ENCODE measurements at places on chromosomes 7 and 10. TPM values are rescaled to one million over a fixed set of nuclear protein-coding genes. Genes with fewer than 3 reads are reported as not detected.

The ZFYVE27 gene
- 17.2 TPM for total RNA-seq

The LRRC18 gene
- not detected for total RNA-seq

The HPS6 gene
- total RNA-seq = 23.4 TPM

The SLC26A5 gene
- total RNA-seq = not detected

The SSC4D gene
- total RNA-seq = 0.66 TPM

The NXPH1 gene
- not detected for total RNA-seq

The TBC1D12 gene
- 17.9 TPM for total RNA-seq

The FAM221A gene
- total RNA-seq = 6.2 TPM

GRCh38 chr7:116087291-116087690 lies 56.7 kb upstream of the TFEC start:
- no peak for DNase-seq

GRCh38 chr10:99521765-99522469 lies 10.8 kb upstream of the NKX2-3 start:
- DNase-seq = no peak

DNA sequence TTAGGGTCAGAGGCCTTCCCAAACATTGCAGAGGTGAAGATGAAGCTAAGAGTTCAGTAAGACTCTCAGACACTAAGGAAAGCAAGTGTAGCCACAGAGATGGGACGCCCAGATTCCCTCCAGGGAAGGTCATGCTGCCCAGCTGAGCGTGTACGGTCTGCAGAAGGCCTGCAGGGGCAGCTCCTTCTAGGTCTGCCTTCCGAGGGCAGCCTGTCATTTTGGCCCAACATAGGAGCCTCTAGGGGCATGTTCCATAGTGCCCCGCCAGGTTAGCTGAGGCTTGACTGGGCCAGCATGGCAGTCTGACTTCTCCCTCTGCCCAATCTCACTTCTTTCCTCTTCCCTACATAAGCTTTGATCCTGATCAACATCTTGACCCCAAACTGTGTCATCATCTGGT lies 130.7 kb downstream of the PIP4K2A start:
- DNase-seq = no peak

DNA sequence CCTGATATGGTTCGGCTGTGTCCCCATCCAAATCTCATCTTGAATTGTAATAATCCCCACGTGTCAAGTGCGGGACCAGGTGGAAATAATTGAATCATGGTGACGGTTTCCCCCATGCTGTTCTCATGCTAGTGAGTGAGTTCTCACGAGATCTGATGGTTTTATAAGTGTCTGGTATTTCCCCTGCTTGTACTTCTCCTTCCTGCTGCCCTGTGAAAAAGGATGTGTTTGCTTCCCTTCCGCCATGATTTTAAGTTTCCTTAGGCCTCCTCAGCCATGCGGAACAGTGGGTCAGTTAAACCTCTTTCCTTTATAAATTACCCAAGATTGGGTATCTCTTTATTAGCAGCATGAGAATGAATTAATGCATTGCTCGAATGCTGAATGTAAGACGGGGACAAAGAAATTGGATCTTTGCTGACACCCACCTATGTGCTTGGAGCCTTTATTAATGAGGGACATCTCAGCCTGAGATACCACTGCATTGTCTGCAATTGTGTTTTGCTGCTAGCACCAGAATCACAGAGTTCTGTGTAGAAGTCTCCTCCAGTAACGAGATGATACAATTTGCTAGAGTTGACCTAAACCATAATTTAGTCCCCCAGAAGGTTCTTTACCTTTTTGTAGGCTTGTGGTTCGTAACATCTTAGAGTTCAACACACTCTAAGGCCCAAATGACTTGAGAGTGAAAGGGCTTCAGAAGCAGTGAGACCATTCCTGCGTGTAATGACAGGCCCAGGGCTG lies 28.6 kb downstream of the SLC35B4 start:
- no peak for DNase-seq

GRCh38 chr10:132539894-132540293 lies 2.3 kb downstream of the INPP5A start:
- no peak for DNase-seq

- no peak for DNase-seq
Observed at GRCh38 chr10:133117688-133118071, 30.0 kb downstream of the ADGRA1 start.

DNA sequence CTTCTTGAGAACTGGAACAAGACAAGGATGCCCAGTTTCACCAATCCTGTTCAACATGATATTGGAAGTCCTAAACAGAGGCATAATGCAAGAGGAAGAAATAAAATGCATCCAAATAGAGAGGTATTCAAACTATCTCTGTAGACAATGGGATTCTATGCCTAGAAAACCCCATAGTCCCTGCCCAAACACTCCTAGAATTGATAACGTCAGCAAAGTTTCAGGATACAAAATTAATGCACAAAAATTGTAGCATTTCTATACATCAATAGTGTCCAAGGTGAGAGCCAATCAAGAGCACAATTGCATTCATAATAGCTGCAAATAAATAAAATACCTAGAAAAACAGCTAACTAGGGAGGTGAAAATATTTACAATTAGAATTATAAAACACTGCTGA lies 72.5 kb downstream of the PCDH15 start:
- no peak for DNase-seq

- DNase-seq = no peak
Observed at GRCh38 chr7:66100408-66101050, 14.1 kb upstream of the CRCP start.

DNA sequence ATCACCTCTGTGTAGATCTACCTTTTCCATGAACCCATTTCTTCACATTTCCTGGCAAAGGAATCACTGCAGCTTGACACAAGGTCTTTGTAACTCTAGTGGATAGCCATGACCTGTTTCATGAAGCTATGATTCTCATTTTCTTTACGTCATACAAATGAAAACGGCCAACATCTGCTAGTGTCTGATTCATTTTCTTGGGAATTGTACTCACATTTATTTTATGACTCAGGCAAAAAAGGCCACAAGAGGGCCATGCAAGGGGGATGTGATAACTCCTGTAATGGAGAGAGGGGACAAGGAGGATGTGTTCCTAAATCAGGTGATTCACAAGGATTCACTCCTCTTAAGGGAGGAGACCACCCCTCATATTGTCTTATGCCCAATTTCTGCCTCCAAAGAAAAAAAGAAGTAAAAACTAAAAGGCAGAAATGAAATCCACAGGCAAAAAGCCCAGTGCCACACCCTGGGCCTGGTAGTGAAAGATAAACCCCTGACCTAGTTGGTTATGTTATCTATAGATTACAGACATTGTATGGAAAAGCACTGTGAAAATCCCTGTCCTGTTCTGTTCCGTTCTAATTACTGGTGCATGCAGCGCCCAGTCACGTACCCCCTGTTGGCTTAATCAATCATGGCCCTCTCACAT lies 249.9 kb downstream of the IPMK start:
- no peak for DNase-seq

- DNase-seq = no peak
Observed at GRCh38 chr10:75395066-75395931, 6.3 kb downstream of the ZNF503 start.

- no peak for DNase-seq
Observed at GRCh38 chr10:29228562-29228961, 60.3 kb upstream of the LYZL1 start.

GRCh38 chr7:15257689-15258088 lies 304.1 kb downstream of the AGMO start:
- DNase-seq = no peak

GRCh38 chr10:86295351-86295750 lies 71.2 kb downstream of the GRID1 start:
- no peak for DNase-seq

DNA sequence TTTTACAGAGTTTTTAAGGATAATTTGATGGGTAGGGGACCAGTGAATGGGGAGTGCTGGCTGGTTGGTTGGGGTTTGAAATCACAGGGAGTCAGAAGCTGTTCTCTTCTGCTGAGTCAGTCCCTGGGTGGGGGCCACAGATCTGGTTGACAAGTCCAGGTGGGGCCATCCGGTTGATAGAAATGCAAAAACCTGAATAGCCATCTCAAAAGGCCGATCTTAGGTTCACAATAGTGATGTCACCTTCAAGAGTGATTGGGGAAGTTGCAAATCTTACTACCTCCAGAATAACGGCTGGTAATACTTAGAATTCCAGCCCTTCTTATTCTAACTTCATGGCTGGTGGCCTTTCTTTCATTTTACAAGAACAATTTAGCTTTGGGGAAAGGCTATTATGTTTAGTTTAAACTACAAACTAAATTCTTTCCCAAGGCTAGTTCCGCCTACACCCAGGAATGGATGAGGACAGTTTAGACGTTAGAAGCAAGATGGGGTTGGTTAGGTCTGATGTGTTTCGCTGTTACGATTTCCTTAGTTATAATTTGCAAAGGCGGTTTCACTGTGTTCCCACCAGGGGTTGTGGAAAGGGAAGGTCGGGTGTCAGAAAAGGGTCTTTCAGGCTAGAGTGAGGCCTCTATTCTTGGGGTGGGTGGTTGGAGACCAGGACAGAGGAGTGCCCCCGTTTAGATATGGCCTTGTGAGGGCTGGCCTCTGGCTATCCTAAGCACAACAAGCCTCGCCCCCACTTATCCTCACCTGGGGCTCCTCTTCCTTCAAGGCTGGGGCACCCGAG lies 27.4 kb downstream of the IFT22 start:
- no peak for DNase-seq

- DNase-seq = peak; percentile 53
Observed at GRCh38 chr10:122323941-122324675, 50.4 kb upstream of the PLEKHA1 start.

DNA sequence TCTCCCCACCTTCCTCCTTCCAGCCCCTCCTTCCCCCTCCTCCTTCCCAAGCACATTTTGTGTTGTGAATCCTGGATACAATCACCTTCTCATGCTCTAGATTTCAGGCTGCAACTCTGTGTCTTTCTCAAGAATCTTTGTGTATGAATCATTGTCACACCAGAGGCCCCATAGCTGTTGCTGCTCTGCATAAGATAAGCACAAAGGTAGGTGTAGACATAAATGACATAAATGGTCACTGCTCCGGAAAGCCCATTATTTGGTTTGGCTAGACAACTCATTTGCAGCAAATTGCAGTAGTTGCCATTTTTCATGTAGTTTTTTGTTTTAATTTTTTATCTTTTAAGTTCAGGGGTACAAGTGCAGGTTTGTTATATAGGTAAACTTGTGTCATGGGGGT lies 216.3 kb upstream of the NRP1 start:
- no peak for DNase-seq

GRCh38 chr7:116353647-116354046 lies 143.3 kb downstream of the TES start:
- no peak for DNase-seq

DNA sequence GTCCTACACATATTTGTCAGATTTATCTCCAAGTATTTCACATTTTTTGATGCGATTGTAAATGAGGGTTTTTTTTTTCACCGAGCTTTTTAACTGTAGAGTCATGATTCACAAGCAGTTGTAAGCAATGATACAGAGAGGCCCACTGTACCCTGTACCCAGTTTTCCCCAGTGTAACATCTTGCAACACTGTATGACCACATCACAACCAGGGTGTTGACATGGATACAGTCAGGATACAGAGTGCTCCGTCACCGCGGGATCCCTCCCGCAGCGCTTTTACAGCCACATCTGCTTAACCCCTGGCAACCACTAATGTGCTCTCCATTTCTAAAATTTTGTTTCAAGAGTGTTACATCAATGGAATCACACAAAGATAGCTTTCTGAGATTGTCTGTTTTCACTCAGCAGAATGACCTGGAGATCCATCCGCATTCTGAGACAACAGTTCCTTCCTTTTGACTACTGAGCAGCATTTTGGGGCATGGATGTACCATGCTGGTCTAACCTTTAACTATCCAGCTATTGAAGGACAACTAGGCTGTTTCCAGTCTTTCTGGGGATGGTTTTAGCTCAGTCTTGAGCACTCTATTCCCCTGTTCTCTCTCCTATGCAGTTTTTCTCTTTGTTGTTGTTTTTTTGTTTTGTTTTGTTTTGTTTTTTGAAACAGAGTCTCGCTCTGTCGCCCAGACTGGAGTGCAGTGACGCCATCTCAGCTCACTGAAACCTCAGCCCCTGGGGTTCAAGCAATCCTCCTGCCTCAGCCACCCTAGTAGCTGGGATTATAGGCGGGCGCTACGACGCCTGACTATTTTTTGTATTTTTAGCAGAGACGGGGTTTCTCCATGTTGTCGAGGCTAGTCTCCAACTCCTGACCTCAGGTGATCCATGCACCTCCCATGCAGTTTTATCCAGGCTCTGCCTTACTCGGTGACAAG lies 25.9 kb downstream of the GPRIN2 start:
- DNase-seq = no peak

GRCh38 chr10:29151005-29151404 lies 137.9 kb upstream of the LYZL1 start:
- no peak for DNase-seq

GRCh38 chr7:148079206-148080080 lies 511.1 kb upstream of the C7orf33 start:
- no peak for DNase-seq

DNA sequence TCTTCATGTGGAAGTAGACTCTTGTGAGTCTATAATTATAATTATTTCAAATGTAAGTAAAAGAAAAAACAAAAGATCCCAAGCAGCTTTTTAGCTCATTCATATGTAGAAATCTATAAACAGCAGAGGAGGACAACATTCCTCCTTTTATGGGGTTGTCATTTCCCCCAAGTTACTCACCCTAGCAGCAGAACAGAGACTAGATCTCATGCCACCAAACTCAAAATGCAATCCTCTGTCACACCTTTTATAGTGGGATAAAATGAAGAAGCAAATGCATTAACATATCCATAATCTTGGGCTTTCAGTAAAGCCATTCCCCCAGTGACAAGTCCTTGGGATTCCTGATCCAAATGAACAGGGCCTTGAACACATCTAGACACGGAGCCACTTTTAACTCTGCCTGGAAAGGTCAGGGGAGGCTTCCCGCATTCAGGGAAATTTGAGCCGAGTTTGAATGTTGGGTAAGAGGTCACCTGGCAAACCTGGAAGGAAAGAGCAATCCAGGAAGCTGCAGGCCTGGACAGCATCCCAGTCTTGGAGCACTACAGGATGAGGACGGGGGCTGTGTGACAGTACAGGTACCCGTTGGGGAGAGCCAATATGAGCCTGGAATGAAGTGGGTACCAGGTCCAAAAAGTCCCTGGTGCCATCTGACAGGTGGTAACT lies 76.4 kb downstream of the DOCK4 start:
- no peak for DNase-seq

- no peak for DNase-seq
Observed at GRCh38 chr10:22536620-22537019, 177.8 kb downstream of the PIP4K2A start.

All from esophagus muscularis mucosa (tissue), 4 donors.